Progenitor cell of endocrine pancreas (in vitro differentiated cells): ENCODE measurements at places on chromosomes 5 and 9.

DNA sequence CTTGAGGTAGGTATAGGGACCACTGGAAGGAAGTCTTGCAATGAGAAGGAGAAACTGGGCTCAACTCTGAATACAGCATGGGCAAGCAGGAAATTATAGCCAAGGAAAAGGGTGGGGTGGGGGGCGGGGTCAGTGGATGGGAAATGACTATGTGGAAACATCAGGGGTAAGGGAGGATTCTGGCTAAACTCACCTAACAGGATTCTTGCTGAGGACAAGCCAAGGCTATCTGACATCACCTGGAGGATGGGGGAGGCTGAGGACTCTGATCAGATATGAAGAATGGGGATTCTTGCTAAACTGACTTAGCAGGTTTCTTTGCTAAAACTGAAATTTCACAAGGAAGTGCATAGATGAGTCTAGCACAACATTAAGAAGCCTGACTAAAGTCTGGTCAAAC is 40.8 kb downstream of the CTSL start:
- no peak for DNase-seq

GRCh38 chr5:177455036-177455660 is 8.5 kb downstream of the PRR7 start:
- DNase-seq = peak; percentile 94

GRCh38 chr5:156532921-156533320 is 206.0 kb downstream of the SGCD start:
- DNase-seq = no peak

- DNase-seq = no peak
Measured at GRCh38 chr5:154059039-154059430, 20.3 kb downstream of the MFAP3 start.

DNA sequence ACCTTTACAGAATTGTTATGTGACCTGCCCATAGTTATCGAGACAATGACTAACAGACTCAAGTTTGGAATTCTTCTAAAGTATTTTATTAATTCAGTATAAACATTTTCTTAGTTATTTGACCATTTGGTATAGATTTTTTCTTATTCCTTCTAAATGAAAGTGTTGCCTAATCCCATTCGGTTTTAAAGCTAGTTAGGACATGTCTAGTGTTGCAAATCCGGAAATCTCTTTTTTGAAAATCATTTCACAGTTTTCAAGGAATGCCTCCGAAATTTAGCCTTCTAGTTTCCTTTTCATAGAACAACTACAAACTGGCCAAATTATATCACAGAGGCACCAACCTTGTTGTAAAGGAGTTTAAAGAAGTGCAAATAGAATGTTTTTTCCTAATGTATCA is 171.8 kb downstream of the XRCC4 start:
- DNase-seq = no peak

DNA sequence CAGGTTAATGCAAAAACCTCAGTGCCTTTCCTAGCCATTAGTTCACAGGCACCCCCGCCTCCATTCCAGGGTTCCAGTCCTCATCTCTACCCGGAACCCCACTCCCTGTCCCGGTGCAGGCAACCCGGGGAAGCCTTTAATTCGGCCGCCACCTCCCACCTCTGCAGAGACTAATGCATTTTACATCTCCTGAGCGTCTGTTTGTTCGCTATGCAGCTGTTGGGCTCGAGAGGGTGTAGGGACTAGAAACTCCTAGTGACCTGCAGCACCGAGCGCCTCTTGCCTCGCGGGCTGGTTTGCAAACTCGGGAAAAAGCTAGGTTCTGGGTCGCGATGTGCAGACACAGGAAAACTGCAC is 3.6 kb downstream of the GDNF start:
- no peak for DNase-seq
